Iris pigment epithelial cell (primary cell): ENCODE measurements at places on chromosomes 2 and 18.

GRCh38 chr2:222690564-222691200 is 19.2 kb downstream of the MOGAT1 start:
- peak; percentile 75 for DNase-seq

DNA sequence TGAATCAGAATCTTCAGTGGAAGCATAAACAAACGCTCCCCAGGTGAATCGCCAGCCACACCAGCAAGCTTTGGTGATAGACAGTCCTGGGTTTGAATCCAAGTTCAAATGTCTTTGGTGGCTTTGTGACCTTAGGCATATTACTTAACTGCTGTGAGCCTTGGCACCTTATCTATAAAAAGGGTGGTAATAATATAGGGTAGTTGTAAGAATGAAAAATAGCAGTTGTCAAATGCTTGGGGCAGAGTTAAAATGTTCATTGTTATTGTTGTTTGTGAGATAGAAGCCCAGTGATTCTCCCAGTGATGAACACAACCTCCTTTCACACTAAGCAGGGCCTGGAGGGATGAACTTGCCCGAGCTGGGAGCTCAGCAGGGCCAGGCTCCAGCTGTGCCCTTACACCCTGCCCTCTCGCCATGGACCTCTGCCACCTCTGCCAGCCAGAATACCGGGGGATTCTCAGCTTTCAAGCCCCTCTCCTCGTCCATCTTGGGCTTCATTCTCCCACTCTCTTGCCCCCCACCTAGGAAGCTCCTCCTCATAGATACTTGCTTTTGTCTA is 6.1 kb upstream of the TMBIM1 start:
- no peak for DNase-seq

- peak; percentile 93 for DNase-seq
These were observed 22.3 kb upstream of the ERICH2 start for GRCh38 chr2:170747921-170748320.

GRCh38 chr2:216082117-216082711 is 495 bp downstream of the TMEM169 start:
- no peak for DNase-seq

DNA sequence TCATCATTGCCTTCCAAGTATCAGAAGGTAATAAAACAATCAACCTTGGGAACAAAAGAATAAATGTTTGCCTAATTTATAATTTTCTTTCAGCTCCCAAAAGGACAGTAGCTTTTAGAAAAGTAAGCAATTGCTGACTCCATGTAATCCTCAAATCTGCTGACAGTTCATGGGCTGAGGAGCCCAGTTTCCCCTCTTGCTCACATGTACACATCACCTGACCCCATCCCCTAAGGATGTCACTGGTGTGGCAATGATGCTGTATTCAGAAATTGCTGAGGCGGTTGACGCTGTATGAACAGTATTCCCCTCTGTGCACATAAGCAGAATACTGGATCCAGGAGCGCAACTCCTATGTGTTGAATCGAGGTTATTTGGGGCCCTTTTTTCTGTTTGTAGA is 56.1 kb upstream of the LYPD1 start:
- DNase-seq: no peak

DNA sequence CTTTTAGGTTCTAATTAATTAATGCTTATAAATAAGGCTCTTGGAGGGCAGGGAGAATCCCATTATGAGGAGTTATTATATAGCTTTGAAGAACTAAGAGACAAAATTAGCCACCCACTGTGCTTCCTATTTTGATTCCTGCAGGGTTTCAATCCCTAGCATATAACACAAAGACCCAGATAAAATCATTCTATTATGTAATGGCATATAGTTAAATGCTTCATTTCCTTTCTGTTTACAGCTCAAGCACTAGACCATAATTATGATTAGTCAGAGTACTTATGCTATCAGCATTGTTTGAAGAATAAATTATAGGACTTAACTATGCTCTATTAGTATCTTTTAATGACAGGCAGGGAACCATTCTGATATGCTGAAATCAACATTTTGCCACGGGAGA is 9.1 kb downstream of the GPR155 start:
- DNase-seq: no peak

GRCh38 chr2:181178823-181179412 is 198.5 kb downstream of the UBE2E3 start:
- DNase-seq: no peak

GRCh38 chr2:240596491-240596931 is 10.0 kb downstream of the CAPN10 start:
- no peak for DNase-seq

- peak; percentile 83 for DNase-seq
These were observed 36.0 kb downstream of the SKA1 start for GRCh38 chr18:50410894-50411293.

GRCh38 chr2:129438501-129439057 is 540.9 kb upstream of the RAB6C start:
- DNase-seq: no peak

- DNase-seq: no peak
These were observed 212.6 kb downstream of the SH3RF3 start for GRCh38 chr2:109341355-109342255.

- peak; percentile 79 for DNase-seq
These were observed 3.7 kb downstream of the SP140L start for GRCh38 chr2:230330725-230331124.

- DNase-seq: no peak
These were observed 262.8 kb downstream of the PTH2R start for GRCh38 chr2:208669394-208669793.

GRCh38 chr2:172415157-172415864 is 12.1 kb upstream of the ITGA6 start:
- no peak for DNase-seq

DNA sequence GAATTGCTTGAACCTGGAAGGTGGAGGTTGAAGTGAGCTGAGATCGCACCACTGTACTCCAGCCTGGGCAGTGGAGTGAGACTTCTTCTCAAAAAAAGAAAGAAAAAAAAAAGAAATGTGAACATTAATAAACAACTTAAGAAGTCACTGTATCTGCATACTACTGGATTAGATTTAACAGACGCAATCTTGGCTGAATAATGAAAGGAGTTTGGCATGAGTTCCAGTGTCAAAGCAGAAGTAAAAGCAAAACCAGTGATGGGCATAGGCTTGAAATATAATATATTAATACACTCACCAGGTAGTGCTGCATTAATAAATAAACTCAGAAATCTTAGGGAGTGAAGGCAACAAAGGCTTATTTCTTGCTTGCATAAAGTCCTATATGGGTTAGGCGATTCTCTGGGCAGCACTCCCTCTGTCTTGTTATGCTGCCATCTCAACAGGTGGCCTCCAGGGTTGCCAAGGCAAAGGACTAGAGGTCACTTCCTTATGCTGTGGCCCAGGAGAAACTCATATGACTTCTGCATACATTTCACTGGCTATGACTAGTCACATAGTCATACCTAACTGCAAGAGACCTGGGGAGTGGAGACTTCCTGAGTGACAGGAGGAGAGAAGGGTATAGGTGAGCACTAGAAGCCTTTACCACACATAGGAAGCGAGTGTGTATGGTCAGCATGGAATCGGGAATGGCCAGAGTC is 296.2 kb upstream of the SPRED2 start:
- no peak for DNase-seq

GRCh38 chr2:218852911-218853667 is 6.5 kb upstream of the WNT6 start:
- peak; percentile 60 for DNase-seq

DNA sequence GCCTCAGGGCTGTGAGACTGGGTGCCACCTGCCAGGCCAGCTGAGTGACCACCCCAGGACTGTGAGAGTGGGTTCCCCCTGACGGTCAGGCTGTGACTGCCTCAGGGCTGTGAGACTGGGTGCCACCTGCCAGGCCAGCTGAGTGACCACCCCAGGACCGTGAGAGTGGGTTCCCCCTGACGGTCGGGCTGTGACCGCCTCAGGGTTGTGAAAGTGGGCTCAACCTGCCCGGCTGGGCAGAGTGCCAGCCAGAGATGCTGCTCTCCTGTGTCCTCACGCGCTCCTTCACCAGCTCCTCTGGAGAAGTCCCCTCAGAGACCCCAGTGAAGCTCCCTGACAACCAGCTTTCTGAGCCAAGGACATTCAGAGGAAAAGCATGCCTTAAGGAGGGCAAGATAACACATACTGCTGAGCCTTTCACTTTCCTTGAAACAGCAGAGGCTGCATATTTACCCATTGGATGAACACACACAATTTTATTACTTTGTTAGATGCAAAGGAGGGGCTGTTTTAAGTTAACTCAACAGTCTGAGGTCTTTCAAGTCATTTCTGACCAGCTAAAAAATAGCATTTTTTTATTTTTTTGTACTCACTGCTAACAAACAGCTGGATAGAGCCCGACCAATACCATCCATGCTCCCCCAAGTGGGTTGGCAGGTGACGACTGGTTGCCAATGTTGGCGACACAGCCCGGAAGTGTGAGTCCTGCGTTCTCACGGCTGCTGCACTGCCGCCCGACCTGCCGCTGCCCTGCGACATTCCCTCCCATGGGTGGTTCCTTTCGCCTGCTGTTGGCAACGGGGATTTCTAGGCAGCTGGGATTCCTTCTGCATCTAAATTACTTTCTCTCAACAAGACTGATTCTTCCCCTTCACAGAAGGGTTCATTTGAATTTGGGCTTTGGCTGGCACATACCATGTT is 70.7 kb downstream of the NDUFA10 start:
- DNase-seq: peak; percentile 19

- no peak for DNase-seq
These were observed 62.0 kb downstream of the ASXL2 start for GRCh38 chr2:25816249-25816648.

DNA sequence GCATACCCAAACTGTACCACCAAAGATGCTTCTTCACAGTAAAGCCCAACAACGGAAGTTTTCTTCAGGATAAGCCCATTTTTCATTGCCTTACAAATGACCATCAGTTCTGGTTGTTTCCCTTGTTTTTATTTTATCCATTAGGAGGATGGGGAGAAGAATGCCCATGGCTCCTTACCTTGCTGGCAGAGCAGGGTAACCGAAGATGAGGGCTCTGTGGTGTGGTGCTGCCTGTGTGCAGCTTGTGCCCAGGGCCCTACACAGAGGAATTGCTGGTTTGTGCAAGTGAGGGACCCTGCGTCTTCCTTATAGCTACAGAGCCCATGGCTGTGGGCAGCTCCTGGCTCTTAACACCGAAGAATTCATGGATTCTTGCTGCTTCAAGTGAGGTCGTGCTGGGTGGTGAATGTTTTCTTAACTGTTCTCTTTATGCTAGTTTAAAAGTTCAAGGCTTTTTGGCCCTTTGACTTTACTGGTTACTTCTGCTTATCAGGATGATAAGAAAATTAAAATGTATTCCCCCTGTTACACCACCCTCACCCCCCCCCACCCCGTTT is 110.6 kb downstream of the MAP4K4 start:
- no peak for DNase-seq

DNA sequence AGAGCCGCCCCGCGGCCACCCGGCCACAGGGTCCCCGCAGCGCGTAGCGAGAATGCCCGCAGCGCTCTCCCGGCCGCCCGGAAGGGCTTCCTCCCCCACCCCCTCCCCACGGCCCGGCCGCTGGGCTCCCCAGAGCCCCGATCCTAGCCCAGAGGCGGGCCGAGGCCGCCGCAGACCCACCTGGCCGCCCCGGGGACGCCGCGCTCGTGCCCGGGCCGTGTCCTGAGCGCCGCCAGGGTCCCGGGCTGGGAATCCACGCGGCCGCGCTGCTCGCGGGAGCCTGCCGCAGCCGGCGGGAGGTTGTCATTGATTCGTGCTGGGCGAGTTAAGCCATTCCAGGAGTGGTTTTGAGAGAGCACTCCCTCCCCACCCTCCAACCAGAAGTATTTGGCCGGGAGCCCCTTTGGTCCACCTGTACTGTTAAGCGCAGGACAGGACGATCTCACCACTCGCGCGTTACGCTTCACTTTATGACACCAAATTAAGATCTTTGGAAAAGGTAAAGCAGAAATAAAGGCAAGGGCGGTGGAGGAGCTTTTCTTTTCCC is 206.4 kb upstream of the SMAD2 start:
- no peak for DNase-seq

GRCh38 chr2:178796079-178796677 is 11.0 kb downstream of the TTN start:
- peak; percentile 49 for DNase-seq

- peak; percentile 56 for DNase-seq
These were observed 41.9 kb downstream of the PRKD3 start for GRCh38 chr2:37282746-37283145.

DNA sequence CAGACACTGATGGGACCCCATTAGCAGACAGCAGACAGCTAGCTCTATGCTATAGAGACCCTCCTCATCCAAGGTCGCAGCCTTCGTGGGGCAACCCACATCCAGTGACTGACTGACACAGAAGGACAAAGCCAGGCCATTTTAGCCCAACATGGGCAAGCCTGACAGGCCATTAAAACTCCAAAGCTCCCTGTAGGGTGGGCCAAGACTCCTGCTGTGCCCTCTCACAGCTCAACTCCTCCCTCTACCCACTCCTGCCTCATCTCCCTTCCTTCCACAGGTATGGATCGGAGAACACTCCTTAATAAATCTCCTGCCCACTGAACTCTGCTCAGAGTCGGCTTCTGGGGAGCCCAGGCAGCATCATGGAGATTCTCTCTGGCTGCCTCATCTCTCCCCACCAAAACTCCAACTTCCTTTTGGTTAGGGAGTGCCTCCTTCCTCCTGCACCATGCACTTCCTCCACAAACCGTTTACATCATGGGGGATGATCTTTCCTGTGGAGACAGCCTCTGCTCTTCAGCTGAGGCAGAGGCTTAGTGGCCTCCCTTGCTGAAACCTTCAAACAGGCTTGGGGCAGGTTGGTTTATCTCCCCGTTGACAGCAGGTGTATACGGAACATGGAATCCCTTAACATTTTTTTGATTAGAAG is 86.5 kb downstream of the ACTR3 start:
- DNase-seq: no peak

GRCh38 chr2:173991856-173992588 is 26.8 kb upstream of the SP3 start:
- DNase-seq: no peak

- DNase-seq: no peak
These were observed 4.3 kb upstream of the ARHGEF4 start for GRCh38 chr2:130832296-130832940.

GRCh38 chr2:168033966-168034365 is 213.4 kb downstream of the STK39 start:
- DNase-seq: no peak

DNA sequence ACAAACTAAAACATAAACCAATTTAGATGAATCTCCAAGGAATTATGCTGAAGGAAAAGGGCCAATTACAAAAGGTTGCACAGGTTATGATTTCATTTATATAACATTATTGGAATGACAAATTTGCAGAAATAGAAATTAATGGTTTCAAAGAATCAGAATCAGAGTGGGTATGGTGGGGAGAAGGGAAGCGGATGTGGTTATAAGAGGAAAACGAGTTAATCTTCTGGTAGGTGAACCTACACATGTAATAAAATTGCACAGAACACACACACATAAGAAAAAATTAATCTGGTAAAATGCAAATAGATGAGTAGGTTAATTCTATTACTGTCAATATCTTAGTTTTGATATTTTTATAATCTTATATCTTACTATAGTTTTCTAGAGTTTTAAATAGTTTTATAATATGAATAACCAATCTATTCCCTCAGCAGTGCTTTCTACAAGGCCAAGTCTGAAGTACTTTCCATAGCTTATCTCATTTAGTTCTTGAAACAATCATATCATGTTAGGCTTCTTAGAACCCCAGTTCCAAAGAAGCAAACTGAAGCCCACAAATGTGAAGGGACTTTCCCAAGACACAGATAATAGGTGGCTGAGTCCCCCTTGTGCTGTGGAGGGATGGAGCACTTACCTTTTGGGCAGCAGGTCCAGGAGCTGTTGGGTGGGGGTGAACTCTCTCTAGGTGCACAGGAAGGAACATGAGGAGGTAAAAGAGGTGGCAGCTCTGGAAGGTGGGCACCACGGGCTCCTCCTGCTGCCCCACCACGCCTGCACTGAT is 31.5 kb downstream of the ZNF519 start:
- DNase-seq: no peak

GRCh38 chr2:121513597-121514333 is 16.9 kb upstream of the RNU4ATAC start:
- no peak for DNase-seq
